ENCODE measurements at places on chromosomes 12 and 14.
A peak's percentile ranks its signal among the peaks of the same experiment; 100 is the strongest.

DNA sequence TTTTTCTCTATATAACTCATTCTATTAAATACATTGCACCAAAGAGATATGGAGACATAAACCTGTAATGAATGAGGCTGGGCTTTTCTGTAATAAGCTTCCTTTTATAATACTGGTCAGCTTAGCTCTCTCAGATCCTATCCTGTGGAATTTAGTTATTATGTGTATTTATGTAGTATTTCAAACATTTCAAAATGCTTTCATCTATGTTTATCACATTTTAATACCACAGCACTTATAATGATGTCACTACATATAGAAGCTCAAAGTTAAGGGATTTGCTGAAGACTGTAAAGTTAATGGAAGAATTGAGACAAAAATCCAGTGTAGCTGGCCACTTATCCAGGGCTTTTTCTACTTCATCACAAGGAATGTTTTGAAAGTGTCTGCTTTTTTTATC is 11.4 kb downstream of the ANG start:
- DNase-seq, result no peak

- peak; percentile 68 for DNase-seq
These were observed 92.9 kb downstream of the PPP2R5C start for GRCh38 chr14:101854366-101854765.

GRCh38 chr14:55884819-55885218 is 233.4 kb upstream of the PELI2 start:
- DNase-seq, result no peak

- no peak for DNase-seq
These were observed 199.4 kb upstream of the RTL1 start for GRCh38 chr14:101102875-101103274.

GRCh38 chr14:22184157-22184829 is 404.7 kb downstream of the DAD1 start:
- DNase-seq, result no peak

GRCh38 chr12:9032202-9032964 is 43.0 kb downstream of the KLRG1 start:
- peak; percentile 29 for DNase-seq

GRCh38 chr14:21313512-21313911 is 33.6 kb downstream of the RPGRIP1 start:
- no peak for DNase-seq

GRCh38 chr12:50659690-50660424 is 104.0 kb upstream of the ATF1 start:
- DNase-seq, result no peak

DNA sequence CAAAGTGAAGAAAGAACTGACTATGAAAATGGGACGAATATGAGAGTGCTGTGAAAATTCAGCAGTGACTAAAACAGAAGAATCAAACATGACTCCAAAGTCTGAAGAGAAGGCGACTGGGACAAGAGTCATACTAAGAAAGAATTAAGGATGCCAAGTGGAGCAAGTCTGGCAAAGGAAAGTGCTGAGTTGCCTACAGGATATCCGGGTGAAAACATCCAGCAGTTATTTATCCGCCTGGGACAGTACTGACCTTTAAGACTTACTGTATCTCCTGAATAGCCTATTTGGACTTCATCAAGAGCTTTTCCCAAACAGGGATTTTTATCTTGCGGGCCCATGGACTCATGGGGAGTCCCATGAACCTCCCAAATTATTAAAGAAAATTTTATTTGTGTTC is 41.1 kb downstream of the KICS2 start:
- DNase-seq, result no peak

DNA sequence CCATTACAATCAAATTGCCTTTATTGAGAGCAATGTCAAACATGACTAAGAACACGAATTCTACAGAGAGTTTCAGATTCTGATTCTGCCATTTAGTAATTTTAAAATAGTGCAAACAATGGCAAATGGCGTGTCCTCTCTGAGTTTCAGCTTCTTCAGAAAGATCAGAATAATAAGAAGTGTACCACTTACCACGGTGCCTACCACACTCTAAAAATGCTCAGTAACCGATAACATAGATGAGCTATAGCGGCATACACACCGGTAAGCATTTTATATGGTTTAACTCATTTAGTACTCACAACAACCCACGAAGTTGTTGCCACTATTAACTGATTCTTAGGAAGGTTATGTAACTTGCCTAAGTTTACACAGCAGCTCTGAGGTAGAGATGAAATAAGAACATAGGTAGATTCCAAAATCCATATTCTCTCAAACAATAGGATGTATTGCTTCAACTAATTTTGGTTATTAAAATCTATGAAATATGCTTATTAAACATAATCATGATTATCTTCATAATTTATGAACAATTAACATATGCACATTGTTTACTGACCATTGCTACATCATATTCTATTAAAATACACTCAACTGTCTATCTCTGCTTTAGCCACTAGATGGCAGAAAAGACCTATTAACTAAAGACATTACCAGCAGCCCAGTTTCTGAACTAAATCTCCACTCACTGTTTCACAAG is 38.3 kb downstream of the SLC6A15 start:
- peak; percentile 53 for DNase-seq

DNA sequence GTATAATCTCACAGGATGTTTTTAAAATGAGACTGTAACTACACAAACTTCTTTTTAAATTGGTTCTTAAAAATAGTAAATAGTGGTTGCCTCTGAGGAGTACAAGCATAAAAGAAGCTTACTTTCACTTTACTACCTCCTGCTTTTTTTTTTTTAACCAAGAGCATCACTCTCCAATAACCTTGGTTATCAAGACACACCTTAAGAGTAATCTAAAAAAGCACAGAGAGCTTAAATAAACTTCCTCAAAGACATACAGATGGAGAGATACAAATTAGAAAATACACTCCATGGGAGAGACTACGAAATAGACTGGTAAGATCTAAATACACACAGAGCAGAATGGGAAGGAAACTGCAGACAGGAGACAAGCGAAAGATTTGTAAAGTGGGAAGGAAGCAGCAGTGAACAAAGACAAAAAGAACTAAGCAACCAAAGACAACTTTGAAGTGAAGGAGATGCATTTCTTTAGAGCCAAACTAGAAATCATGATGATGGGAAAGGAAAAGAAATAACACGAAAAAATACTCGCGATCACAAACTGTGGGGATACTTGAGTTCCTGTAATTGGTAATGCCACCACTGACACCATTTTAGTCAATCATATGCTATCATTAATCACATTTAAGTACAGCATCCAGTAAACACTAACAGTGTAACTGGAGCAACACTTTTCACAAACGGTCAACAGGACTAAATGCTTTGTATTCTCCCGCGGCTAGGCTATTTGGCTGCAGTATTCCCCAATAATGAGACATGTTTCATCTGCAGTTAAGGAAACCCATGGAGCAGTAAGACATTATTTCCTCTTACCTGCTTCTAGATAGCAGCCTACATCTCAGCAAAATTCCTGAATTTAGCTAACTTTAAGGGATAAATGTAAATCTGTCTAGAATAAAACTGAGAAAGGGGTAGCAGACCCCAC is 8.2 kb downstream of the SINHCAF start:
- peak; percentile 62 for DNase-seq

Data from KBM-7 (cell line).